ENCODE measurements at places on chromosomes 12 and 14.

DNA sequence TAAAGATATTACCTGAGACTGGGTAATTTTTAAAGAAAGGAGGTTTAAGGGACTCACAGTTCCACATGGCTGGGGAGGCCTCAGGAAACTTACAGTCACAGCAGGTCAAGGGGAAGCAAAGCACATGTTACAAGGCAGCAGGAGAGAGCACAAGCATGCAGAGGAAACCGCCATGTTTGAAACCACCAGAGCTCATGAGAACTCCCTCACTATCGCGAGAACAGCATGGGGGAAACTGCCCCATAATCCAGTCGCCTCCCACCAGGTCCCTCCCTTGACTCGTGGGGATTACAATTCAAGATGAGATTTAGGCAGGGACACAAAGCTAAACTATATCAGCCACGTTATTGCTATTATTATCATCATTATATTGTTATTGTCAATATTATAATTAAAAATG, 138.7 kb downstream of the RIMBP2 start:
- DNase-seq = no peak

- no peak for DNase-seq
Observed at GRCh38 chr14:99047441-99048031, 224.5 kb downstream of the BCL11B start.

DNA sequence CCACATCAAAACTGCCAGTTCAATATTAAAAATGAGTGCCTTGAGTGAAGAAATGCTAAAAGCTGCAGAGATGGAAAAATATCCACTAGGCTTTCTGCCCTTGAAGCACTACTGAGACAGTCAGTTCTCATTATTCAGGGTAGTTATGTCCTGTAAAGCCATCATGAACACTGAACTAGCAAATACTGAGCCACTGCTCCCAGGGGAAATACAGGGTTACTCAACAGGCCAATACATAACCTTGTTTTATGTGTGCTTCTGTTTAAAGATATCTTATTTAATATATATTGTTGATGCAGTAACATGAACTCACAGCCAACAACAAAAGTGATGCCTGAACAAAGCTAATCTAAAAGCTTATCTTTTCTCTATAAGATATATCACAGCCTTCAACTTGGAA, 3.3 kb downstream of the RAD52 start:
- no peak for DNase-seq

DNA sequence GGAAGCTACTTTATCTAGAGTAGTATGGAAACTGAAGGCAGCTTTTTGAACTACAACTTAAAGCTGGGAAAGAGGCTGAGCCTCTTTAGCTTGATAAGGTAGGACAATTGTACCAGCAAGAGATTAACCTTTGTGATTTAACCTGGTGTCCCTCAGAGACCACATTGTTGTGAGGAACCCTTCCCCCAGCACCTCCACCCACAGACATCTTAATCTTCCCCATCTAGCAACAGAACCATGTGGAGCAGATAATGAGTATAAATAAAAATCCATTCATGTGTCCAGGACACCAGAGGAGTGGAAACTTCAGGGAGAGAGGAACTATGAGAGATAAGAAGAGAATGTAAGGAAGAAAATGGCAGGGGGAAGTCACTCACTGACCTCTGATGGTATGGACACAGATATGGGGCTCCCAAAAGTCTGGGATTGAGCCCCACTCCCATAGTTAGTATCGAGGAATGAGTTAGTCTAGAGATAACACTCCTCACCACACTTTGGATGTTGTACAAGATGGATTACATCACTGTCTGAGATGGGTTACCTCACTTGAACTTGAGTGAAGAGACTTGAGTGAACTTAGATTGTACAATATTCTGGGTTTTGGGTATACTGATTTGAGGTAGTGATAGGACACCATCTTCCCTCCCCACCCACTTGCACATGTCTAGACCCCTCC, 33.9 kb upstream of the SLC38A2 start:
- DNase-seq = no peak

DNA sequence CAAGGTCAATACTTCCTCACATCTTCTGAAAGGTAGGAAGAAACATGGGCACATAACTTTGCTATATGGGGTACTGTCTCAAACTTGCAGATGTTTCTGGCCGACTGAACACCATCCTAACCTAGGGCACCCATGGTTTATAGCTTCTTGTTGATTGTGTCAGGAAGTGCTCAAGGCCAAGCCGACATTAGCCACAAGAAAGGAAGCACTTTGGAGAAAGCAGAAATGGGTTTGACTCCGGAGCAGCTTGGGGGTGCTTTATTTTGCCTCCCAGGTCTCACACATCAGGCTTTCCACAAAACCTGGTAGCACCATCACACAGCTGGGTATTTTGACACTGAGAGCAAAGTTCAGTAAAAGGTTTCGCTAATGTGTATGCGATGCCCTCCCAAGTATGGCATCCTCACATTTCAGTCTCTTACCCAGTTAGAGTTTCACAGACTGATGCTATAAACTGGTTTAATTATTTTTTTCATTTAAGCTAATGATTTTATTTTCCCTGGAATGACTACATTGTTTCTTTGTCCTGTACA, 25.2 kb upstream of the BHLHE41 start:
- DNase-seq = no peak

GRCh38 chr12:52658196-52658595, 6.2 kb upstream of the KRT2 start:
- no peak for DNase-seq

- no peak for DNase-seq
Observed at GRCh38 chr12:114823724-114824123, 139.7 kb upstream of the TBX3 start.

DNA sequence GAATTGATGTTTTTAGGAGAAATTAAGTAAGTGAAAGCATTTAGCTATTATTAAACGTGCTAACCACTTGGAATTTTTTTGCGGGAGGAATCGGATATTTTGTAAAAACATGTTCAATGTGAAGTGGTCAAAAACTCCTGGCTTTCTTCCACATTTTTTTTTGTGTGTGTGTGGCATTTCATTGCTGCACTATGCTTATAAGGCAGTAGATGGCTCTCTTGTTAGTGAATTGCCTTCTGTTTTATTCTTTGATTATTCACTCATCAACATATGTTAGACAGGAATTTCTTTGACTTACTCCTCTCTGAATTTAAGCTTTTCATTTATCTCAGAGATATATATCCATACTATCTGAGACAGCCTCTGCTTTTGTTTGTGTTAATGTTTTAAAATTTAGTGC, 71.3 kb downstream of the DERA start:
- DNase-seq = no peak

GRCh38 chr14:20204721-20205120, 14.0 kb downstream of the OR11G2 start:
- DNase-seq = no peak

DNA sequence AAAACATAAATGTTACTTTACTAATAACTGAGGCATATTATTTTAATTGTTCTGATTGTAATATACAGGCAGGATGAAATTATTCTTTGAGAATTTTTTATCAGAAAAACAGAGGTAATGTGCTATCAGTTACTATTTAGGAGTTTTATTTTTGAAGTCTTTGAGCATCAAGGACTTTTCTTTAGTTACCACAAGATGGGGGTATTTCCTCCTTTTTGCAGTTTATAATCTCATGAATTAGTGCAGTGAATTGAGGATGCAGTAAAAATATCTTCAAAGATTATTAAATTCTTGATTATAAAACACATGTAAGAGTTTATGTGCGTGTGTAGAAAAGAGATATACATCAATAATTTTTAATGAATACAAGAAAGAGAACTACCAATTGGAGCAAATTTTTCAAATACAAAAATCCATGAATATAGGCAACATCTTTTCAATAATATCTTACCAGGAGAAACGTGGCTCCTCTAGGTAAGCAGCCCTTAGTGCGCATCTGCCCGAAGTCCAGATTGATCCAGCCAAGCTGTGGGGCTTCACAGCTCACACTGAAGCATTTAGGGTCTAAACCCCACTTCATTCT, 71.6 kb downstream of the ERGIC2 start:
- DNase-seq = no peak

- no peak for DNase-seq
Observed at GRCh38 chr12:26471560-26471959, 276.2 kb downstream of the SSPN start.

GRCh38 chr12:102005256-102005655, 56.5 kb downstream of the WASHC3 start:
- DNase-seq = no peak

DNA sequence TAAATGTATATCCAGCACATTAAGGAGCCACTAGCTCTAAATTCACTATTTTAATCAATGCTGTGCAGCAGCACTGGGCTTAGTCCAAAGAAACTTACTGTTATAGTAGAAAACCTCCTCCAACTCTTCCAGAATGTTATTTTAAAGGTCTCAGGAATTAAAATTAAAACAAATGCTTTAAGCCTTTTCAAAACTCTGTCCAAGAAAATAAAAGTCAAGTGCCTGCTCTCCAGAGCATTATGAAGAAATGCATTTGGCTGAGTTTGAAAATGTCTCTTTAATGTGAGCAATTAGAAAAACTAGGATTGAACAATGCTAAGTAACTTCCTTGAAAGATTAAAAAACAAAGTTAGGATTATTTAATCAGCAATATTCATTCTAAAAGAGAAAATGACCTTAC, 322.4 kb upstream of the DCN start:
- DNase-seq = no peak

Data from pancreas (tissue), 10 donors.